Activated CD4-positive, alpha-beta T cell treated with anti-CD3 and anti-CD28 coated beads for 48 hours (primary cell): ENCODE measurements at places on chromosomes 13 and 19.

GRCh38 chr19:6204866-6205723 lies 69.6 kb downstream of the ACSBG2 start:
- DNase-seq = no peak

GRCh38 chr13:20144141-20144850 lies 16.6 kb downstream of the GJA3 start:
- DNase-seq = no peak

- DNase-seq = no peak
These were observed 26.9 kb downstream of the PCCA start for GRCh38 chr13:100115693-100116254.

DNA sequence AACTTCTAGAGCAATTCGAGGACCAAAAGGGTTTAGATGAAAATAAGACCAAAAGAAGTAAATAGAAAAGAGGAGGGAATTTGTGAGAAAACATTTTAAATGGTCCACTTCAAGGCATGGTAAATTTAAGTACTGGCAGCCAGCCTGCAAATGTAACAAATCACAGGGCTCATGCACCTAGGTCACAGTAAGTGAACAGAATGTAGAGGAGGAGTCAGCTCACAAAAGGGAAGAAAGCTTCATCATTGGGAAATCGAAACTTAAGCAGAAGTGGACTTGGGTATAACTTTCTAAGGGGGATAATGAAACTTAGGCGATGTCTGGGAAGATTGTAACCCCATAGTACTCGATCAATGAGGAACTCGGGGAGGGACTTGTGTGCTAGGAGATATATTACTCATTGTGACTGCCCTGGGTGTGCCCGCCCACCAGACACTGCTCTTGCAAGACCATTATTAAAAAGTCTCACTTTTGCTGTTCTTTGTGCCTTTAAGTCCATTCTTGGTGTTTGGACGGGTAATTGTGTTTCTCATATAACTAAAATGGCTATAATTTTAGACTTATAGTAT lies 1053.6 kb upstream of the MIR17HG start:
- no peak for DNase-seq

GRCh38 chr13:109750221-109750775 lies 36.1 kb downstream of the IRS2 start:
- no peak for DNase-seq

GRCh38 chr19:37999309-38000213 lies 92.6 kb downstream of the SIPA1L3 start:
- DNase-seq = no peak

- DNase-seq = no peak
These were observed 77.4 kb downstream of the CYSLTR2 start for GRCh38 chr13:48731001-48731658.

DNA sequence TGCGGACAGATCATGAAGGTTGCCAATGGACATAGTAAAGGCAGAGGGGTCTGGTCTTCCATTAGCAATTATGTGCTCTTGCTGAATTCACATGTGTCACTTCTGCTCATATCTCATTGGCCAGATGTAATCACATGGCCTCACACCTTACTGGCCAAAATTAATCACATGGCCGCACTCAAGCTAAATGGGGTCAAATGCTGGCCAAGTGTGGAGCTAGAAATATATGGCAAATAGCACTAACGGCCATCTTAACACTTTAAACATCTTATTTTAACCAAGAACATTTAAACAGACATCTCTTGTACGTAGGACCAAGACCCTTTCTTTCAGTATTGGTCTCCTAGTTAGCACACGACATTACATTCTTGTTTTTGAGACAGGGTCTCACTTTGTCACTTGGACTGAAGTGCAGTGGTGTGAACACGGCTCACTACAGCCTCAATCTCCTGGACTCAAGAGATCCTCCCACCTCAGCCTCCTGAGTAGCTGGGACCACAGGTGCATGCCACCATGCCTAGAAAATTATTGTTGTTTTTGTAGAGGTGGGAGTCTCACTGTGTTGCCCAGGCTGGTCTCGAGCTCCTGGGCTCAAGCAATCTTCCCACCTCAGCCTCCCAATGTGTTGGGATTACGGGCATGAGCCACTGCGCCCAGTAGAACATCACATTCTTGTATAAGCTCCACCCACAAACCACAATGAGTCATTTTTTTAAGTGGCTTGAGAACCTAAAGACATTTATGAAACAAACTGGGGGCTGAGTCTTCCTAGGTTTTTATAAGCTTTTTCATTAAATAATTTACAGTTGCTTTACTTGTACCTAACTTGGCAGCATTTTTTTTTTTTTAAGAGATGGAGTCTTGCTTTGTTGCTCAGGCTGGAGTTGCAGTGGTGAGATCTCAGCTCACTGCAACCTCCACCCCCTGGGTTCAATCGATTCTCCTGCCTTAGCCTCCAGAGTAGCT lies 2.9 kb upstream of the PTOV1 start:
- DNase-seq = no peak

GRCh38 chr19:55406826-55407549 lies 600 bp downstream of the UBE2S start:
- peak; percentile 42 for DNase-seq

- DNase-seq = no peak
These were observed 67.8 kb downstream of the ZNF728 start for GRCh38 chr19:22935151-22935550.

GRCh38 chr13:111650626-111651025 lies 330.2 kb downstream of the TEX29 start:
- DNase-seq = no peak

GRCh38 chr19:48826606-48827020 lies 9.7 kb downstream of the HSD17B14 start:
- peak; percentile 7 for DNase-seq

GRCh38 chr13:46202966-46203365 lies 8.8 kb upstream of the LRRC63 start:
- no peak for DNase-seq

DNA sequence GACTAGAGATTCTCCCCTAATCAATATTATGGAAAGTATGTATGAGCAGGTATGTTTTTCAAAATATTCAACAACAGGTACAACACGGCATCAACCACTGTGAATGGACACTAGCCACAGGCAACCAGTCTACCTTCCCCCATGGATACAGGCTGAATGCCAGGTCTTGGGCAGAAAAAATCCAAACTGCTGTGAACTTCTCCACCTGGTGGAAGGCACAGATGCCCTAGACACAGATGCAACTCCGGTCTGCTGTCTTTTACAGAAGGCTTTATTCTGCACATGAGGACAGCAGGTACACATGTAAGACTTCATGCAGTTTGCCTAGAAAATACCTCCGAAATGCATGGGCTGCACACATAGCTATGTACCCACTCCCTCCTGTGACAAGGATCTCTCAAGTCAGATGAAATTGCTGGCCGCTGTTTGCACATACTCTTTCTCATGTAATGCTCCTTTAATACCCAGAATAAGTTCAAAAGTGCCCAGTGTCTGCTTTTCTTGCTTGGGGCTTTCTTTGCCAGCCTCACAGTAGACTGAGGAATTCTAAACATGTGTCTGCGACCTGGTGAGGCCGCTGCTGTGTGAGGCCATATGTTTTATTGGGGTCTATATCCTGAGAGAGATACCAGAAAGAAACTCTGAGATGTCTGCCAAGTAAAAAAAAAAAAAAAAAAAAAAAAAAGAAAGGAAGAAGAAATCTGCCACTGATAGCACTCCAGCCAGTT lies 325.9 kb downstream of the FOXO1 start:
- no peak for DNase-seq

DNA sequence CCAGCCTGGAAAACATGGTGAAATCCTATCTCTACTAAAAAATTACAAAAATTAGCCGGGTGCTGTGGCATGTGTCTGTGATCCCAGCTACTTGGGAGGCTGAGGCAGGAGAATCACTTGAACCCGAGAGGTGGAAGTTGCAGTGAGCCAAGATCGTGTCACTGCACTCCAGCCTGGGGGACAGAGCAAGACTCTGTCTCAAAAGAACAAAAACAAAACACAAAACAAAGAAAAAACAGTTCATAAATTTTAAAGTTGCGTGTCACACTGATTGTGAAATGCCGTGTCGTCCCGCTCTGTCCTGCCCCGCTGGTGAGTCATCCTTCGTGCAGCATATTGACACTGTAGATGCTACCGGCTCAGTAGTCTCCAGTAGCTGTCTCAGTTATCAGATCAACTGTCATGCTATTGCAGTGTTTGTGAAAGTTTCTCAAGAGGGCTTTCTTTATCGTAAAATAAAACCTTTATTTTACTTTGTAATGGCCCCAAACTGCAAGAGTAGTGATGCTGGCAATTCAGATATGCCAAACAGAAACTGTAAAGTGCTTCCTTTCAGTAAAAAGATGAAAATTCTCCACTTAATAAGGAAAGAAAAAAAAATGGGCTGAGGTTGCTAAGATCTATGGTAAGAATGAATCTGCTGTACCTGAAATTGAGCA lies 36.4 kb upstream of the IGFL1 start:
- peak; percentile 36 for DNase-seq
